Fibroblast of villous mesenchyme (primary cell): ENCODE measurements at places on chromosomes 3 and 15. TPM values are rescaled to one million over a fixed set of nuclear protein-coding genes. Genes with fewer than 3 reads are reported as not detected.

The ZNF662 gene
- total RNA-seq: 3.5 and 3.9 TPM in 2 replicates

The HERC2 gene
- total RNA-seq: 39.6 and 41.0 TPM in 2 replicates

The GASK1A gene
- 0.32 and 1.7 TPM in 2 replicates for total RNA-seq

The GATM gene
- total RNA-seq: under 0.01 and 0.32 TPM in 2 replicates

The EFHB gene
- total RNA-seq: under 0.01 TPM in 1 of 2 replicates, not detected in the other

The RAB6B gene
- total RNA-seq: 0.32 and 0.86 TPM in 2 replicates

The CMTM8 gene
- total RNA-seq: not detected in 2 replicates

The ERICH6 gene
- total RNA-seq: 0.32 and 0.43 TPM in 2 replicates

The MYRIP gene
- total RNA-seq: not detected in 2 replicates

The WDR93 gene
- under 0.01 TPM in 1 of 2 replicates, not detected in the other for total RNA-seq

The MUSTN1 gene
- total RNA-seq: not detected in 2 replicates

The FES gene
- total RNA-seq: 17.3 and 26.1 TPM in 2 replicates

The TIMP4 gene
- total RNA-seq: 1.3 TPM in 2 replicates

The LCTL gene
- total RNA-seq: 0.32 and 0.43 TPM in 2 replicates

The C15orf62 gene
- under 0.01 TPM in 1 of 2 replicates, not detected in the other for total RNA-seq

The TMEM41A gene
- total RNA-seq: 12.2 and 13.4 TPM in 2 replicates

The CHSY1 gene
- total RNA-seq: 41.5 and 48.3 TPM in 2 replicates
